ENCODE measurements at places on chromosomes 1 and 21.

DNA sequence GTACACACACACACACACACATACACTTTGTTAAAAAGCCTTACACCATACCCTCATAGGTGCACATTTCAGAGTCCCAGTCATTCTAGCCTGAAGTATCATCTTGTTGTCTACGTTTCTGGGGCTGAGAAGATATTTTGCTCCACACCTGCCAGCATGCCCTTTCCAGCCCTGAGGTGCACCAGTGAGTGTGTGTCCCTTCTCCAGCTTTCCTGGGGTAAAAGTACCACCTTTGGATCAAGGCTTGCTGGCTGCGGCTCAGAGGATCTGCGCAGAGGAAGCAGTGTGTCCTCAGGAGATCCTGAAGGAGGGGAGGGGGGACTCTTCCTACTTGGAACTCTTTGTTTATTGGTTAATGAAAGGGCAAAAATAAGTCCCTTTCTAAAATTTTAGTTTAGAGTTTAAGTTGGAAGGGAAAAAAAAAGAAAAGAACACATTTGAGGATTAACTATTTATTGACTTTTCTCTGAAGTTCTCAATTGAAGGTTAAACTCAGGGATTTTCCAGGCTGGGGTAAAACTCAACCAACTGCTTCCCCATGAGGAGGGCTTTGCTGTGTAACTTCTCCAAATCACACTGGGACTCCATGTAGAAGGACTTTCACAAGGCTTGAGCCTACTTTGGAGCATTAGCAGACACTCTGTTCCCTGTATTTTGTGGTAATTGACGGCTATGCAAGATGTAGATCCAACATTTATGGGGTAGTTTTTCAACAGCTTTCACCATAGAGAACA is 200.3 kb upstream of the SGIP1 start:
- DNase-seq: no peak

DNA sequence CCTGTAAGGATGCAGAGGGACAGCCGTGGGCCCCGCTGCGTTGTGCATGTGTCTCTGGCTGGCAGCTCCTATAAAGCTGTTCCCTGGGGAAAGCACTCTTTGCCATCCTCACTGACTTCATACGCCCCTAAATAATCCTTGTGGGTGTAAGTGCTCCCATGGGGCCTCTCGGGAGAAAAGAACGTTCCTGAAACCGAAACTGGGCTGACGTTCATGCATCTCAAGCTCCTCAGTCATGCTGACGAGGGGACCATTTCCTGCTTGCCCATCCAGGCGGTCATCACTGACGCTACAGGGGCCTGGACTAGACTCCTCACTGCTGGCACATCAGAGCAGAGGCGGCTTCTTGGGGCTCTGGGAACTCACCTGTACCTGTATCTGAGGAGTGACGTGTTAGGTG is 73.1 kb upstream of the USP24 start:
- no peak for DNase-seq

DNA sequence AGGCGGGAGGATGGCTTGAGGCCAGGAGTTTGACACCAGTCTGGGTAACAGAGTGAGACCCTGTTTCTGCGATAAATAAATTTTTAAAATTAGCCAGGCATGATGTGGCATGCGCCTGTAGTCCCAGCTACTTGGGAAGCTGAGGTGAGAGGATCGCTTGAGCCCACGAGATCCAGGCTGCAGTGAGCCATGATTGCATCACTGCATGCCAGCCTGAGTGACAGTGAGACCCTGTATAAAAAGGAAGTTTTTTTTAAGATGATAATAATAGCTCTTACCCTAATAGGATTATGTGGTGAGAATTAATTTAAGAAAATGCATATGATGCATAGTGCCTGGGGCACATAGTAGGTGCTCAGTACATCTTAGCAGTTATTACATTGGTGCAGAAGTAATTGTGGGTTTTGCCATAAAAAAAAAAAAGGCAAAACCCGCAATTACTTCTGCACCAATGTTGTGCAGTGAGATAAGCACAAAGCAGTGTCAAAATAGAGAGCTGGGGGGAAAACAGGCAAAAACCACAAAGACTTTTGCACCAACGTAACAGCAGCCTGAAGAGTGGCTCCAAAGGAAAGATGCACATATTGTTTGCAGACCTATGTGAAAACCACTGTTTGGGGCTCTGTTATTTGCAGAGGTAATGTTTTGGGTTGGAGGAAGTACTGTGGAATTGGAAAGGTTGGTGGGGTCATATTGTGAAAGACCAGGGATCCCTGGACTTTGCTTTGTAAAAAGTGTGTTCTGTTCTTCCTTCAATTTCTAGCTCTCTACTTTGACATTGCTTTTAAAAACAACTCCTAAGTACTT is 72.4 kb downstream of the PLXNA2 start:
- no peak for DNase-seq

DNA sequence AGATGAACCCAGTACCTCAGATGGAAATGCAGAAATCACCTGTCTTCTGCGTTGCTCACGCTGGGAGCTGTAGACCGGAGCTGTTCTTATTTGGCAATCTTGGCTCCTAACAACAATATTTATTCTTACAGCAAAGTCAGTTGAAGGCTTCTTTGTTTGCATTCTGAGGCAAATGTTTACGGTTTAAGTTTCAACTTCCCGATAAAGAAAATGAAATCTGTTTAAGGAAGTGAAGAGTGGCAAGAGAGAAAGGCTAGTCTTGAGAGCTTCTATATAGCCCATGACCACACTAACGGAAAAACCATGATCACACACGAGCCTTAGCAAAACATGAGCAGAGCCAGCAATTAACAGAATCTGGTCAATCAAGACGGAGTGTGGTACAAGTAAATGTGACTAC is 122.6 kb upstream of the ZNHIT6 start:
- no peak for DNase-seq

DNA sequence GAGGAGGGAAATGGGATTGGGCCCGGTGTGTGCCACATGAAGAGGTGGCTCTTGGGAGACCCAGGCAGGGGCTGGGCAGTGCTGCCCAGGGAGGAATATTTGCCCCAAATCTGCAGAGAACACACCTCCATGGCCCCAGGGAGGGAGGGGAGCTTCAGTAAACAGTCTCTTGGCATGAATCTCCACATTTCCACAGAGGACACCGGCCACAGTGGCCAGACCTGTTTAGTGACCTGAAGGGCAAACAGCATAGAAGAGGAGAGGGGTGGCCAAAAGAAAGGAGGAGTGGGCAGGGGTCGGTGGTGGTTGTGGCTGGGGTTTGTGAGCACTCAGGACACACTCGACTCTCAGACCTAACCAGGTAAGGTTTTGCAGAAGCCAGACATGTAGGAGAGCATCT is 54.0 kb upstream of the IFFO2 start:
- DNase-seq: no peak

DNA sequence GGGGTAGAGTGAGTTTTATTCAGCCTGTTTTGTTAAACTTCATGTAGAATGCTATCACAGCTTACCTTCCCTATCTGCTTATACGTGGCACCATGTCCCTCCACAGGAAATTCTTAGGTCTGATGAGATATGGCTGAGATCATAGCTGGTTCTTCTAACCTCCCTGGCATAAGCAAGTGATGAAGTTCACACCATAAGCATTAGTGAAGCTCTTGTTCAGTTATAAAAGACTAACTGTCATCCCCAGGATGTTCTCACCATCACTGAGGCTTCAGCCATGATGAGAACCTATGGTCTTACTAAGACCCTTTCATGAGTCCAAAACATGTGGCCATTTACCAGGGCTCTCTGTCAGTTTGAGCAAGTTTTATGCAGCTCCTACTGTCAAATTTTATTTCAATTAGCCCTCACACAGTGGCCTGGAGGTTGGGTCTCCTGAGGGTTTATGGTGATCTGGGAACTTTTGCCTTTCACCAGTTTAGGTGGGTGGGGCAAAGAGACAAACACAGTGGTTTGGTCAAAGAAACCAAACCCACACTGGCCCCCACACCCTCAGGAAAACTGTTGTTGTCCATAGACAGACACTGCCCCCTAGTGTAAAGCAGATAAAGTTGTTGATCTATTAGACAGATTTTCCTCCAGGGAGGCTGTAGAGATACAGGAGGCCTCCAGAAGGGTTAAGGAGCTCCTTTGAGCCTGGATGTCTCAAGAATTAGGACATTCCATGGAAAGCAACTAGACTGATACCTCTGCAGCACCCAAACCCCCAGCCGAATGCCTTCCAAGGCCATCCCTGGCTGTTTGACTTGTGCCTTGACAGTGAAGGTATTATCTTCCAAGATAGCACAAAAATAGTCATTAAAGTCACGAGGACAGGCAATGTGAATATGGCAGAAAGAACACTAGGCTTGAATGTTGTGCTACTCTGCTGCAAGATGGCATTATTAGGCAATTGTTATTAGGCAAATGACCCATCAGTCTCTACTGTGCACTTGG is 5.0 kb downstream of the SLC22A15 start:
- peak; percentile 41 for DNase-seq

DNA sequence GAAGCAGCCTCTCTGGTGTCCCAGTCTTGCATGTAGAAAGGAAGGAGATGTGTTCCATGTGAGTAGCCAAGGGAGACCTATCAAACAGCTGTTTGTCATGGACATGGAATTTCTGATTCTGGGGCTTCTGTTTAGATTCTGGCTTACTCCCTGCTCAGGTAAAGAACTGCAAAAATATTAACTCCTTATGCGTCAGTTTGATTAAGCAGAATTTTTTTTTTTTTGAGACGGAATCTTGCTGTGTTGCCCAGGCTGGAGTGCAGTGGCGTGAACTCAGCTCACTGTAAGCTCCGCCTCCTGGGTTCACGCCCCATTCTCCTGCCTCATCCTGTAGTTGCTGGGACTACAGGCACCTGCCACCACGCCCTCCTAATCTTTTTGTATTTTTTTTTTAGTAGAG is 6.8 kb downstream of the ARV1 start:
- no peak for DNase-seq

GRCh38 chr1:43350976-43351375 is 7.8 kb upstream of the CDC20 start:
- DNase-seq: no peak

GRCh38 chr1:36321119-36321951 is 2.1 kb downstream of the EVA1B start:
- peak; percentile 91 for DNase-seq

GRCh38 chr1:66112744-66113400 is 320.2 kb downstream of the PDE4B start:
- DNase-seq: no peak

GRCh38 chr1:93223023-93223675 is 42.6 kb downstream of the CCDC18 start:
- no peak for DNase-seq

GRCh38 chr1:1337793-1338147 is 6.7 kb downstream of the TAS1R3 start:
- peak; percentile 80 for DNase-seq

GRCh38 chr1:9406111-9406510 is 113.4 kb downstream of the SPSB1 start:
- no peak for DNase-seq

DNA sequence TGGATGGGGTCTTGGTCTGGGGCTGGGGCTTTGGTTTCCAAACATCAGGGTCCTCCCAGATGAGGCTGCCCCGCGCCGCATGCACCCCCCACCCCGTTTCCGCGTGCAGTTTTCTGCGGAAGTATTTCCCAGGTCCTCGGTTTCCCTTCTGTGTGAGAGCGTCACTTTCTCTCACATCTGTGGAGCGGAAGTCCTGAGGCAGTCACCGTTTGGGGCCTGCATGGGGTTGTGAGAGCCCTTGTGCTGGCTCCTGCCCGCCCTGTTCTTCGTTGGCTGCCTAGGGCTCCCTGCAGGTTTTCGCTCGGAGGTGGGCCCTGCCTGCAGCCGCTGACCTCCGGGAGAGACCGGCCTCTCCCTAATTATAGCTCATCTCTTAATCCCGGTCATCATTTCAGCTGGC is 88.0 kb downstream of the GALNT2 start:
- DNase-seq: no peak

- DNase-seq: no peak
Measured at GRCh38 chr1:190688096-190688495, 210.4 kb upstream of the BRINP3 start.

- no peak for DNase-seq
Measured at GRCh38 chr1:209920844-209921243, 17.2 kb upstream of the SYT14 start.

DNA sequence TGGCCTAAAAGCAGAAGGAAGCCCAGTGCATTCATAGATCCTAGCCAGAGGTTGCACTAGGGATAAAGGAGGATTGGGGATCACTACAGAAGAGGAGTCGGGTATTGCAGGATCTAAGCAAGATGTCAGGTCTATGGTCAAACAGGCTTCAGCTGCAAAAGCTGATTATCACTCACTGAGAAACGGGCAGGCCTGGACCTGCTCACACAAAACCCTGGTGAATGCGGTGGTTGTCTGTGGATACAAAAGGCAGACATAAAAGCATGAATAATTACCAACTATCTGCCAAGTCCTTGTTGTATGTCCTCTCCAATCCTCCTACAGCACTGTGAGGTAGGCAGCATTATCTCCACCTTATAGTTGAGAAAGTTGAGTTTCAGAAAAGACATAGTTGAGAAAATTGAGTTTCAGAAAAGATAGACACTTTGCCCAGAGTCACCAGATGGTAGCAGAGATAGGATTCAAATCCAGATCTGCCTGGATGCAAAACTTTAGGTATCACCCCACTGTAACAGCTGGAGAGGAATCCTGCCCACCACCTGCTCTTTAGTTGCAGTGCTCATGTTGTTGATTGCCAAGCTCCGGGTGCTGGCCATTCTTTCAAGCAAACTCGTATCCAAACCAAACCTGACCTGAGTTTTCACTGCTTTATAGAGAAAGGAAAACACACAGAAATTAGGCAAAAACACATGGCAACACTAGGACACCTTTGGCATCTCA is 49.6 kb upstream of the HOOK1 start:
- no peak for DNase-seq

- DNase-seq: no peak
Measured at GRCh38 chr1:159266832-159267231, 35.3 kb upstream of the FCER1A start.

GRCh38 chr1:42358791-42359190 is 21.8 kb upstream of the RIMKLA start:
- no peak for DNase-seq

- DNase-seq: no peak
Measured at GRCh38 chr1:159088546-159089183, 12.1 kb upstream of the AIM2 start.

DNA sequence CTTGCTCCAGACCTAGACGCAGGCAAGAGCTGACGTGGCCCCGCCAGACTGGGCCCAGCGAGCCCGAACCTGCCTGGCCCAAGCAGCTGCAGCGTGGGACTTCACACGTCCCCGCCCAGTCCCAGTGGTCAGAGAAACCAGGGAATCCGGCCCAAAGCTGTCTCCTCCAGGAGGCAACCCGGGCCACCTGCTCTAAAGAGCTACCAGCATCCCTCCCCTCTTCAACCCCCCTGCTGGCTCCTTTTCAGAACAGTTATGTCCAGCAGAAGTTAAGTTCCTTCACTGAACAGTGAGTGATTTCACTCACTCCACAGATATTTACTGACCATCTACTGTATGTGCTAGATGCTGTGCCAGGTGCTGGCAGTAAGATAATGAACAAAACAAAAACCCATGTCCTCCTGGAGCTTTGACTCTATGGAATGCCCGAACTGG is 2.1 kb upstream of the EFNA1 start:
- DNase-seq: peak; percentile 41

- DNase-seq: peak; percentile 88
Measured at GRCh38 chr1:182699393-182700350, 15.3 kb upstream of the RGS8 start.
